ENCODE measurements at places on chromosomes 1 and 21.

- DNase-seq: no peak
Observed at GRCh38 chr1:47647327-47647845, 209.5 kb downstream of the FOXD2 start.

DNA sequence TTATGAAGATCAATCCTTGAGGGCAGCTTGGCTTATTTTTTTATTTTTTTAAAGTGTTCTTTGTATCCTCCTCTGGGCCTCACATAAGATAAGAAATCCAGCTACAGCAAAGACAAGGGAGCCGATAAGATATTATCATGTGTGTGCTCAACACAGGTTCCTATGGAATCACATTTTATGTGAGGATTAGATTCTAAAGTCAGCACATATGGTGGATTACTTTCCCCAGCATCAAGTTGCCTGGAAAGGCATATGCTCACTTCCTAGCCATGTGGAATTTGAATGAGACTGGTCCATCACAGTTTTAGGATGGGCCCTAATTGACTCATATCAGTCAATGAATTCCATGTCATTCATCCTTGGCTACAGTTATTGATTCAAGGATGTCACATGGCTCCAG, 456.9 kb upstream of the LRRC7 start:
- DNase-seq: no peak

DNA sequence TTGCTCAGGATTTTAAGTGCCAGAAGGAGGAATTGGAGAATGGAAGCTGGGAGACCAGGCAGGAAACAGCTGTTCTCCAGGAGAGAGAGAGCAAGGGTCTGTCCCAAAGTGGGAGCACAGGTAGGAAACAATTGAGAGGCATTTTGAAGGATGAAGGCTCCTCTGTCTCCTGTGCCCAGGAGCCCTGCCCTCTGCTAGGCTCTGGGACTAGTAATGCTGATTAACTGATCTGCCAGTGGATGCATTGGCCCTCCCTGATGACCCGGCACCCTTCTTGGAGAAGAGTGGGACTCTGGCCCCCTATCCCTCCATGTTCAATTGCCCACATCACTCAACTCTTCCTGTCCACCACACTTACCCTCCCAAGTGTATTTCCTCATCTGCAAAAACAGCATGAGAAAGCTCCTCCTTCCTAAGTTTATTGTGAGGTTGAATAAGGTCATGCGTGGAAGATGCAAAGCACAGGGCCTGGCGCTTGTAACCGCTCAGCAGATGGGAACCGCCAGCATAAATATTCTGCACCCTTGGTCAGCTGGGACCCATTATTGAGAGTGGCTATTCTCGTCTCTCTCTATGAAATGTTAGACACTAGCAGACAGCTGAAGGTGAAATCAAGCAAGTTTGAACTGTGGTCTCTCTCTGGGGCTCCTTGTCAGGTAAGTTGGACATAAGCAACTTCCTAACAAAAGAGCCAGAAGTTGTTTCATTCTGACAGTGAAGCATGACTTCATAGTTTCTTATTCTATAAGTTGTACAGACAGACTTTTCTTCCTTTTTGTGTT, 63.0 kb upstream of the ANGPTL1 start:
- no peak for DNase-seq

DNA sequence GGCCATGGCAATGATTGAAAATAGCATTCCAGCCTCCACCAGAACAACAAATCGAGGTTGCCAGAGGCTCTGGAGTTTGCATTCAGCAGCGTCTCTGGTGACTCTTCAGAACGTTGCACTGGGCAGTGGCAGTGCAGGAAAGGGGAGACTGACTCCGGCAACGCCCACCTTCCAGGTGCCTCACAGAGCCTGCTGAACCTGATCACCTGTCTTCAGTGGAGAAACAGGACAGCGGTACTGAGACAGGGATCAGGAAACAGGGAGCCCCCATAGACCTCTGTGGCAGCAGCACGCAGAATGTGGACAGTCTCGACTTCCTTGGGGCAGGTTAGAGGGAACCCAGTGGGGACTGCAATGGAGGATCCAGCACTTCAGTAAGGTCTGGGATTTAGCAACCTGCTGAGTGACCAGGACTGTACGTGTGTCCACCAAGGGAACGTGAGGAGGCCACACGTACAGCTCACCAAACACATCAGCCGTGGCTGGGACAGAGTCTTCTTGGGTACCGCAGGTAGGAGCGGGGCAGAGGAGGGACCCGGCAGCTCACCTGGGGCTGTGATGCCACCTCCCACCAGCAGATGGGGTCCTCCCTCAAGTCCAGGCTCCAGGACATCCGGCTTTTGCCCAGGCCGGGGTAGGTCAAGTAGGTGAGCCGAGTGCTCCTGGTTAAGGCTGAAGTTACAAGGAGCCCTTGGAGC, 128.6 kb downstream of the PRDM2 start:
- no peak for DNase-seq

DNA sequence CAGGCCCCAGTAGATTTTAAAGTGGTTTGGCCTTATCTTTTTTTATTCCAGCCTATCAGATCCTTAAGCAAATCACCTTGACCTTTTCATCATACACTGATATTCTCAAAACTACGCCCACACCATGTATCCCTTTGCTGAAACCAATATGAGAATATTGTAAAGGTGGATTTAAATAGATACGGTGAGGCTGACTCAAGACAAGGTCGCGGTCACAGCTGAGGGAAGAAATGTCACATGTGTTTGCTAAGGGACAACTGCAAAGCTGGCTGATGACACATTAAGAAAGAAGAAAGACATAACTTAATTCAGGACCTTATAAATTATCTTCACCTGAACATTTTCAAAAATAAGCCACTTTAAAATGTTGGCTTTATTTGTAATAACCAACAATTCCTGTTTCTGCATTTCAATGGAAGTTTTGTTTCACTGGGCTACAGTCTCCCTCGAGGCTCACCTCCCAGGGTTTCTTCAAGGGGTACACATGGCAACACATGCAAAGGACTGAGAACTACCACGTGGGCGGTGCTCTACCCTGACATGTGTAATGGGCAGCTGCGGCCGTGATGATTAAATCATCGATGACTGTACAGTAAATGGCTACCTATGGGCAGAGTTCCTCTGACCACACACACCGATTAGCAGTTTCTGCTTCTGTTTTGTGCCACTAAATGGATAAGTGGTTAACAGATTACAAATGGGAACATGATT, 189.5 kb downstream of the SIPA1L2 start:
- DNase-seq: no peak

- DNase-seq: no peak
Observed at GRCh38 chr1:181091309-181092040, 3.0 kb downstream of the IER5 start.

DNA sequence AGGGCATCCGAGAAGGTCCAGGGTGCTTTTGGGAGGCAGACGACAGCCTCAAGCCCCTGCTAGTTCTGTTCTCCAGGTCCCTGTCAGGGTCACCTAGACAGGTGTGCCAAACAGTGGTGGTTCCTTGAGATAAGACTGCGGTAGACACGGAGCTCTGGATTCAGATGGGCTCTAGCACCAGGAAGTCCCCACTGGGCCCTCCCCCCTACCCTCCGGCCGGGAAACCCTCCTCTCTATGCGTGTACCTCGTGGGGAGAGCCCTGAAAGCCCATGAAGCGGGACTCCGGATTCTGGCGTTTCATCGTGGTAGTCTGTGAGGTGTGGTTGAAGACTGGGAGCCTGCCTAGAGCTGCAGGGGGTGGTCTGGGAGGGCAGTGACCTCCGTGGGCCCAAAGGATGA, 2.1 kb upstream of the KCNA2 start:
- DNase-seq: no peak

- no peak for DNase-seq
Observed at GRCh38 chr21:29580732-29581285, 282.1 kb downstream of the BACH1 start.
